ENCODE measurements at places on chromosomes 4 and X.

DNA sequence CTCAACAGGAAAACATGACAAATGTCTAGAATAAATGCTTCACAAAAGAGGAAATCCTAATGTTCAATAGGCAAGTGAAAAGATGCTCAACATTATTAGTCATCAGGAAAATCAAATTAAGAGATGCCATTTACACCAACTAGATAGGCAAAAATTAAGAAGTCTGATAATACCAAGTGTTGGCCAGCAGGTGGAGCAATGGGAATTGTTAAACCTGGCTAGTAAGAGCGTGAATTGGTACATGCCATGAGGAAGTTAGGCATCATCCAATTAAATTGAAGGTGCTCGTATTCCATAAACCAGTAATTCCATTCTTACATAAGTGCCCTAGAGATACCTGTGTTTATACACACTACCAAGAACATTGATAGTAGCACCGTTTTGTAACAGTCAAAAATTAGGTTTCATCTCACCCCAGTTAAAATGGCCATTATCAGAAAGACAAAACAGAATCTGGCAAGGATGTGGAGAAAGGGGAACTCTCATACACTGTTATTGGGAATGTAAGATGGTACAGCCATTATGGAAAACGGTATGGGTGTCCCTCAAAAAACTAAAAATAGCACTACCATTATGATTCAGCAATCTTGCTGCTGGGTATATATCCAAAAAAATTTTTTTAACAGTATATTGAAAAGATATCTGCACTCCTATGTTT lies 14.0 kb upstream of the ZCCHC18 start:
- peak; percentile 10 for DNase-seq

- DNase-seq, result no peak
These were observed 151.3 kb upstream of the JADE1 start for GRCh38 chr4:128658214-128658631.

DNA sequence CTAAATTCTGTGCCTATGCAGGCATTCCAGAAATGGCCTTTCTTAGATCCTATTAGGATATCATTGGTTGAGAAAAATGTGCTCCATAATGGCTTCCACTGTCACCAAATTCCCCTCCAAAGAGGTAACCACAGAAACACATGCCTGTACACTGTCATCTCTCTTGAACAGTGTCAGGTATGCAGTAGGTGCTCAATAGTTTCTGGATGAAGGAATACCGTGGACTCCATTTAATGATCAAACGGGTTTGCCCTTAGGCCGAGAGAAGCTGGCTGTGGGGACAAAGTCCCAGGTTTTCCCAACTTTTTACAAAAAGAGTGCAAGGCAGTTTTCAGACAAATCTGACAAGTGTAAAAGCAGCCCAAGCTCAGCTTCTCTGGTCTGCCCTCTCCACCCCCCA lies 16.5 kb upstream of the MTM1 start:
- DNase-seq, result no peak

DNA sequence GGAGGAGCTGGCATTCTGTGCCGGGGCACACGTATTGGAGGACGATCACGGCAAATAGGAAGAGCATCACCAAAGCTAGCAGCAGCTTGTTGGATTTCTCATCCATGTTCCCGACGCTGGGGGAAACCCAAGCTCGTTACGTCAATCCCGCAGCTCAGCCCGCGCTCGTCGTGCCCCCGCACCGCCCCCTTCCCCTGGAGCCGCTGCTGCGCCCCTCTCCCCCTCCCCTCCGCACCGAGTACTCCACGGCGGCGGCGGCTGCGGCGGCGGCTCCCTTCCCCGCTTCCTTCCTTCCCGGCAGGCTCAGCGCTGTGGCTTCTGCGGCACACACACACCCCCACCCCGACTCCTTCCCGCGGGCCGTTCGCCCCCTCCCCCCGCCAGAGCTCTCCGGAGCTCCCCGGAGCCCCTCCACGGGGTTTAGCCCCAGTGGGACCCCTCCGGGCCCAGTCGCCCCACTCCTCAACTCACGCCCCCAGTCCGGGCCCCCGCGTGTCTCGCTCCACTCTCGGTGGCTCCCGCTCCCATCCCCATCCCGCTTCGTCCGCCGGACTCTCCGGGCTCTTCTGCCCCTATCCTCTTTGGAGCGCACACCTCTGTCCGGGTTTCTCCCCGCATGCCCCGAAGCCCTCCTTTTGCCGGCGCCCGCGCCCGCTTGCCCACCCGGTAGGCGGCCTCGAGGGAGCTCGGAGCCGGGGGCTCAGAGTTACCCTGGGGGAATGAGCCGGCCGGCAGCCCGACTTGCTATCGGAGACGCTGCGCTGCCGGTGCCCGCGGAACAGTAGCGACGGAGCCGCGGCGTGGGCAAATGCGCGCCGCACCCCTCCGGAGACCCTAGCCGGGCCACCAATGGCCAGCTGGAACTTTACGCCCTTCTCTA lies 978 bp downstream of the HS6ST2 start:
- DNase-seq, result peak; percentile 3

DNA sequence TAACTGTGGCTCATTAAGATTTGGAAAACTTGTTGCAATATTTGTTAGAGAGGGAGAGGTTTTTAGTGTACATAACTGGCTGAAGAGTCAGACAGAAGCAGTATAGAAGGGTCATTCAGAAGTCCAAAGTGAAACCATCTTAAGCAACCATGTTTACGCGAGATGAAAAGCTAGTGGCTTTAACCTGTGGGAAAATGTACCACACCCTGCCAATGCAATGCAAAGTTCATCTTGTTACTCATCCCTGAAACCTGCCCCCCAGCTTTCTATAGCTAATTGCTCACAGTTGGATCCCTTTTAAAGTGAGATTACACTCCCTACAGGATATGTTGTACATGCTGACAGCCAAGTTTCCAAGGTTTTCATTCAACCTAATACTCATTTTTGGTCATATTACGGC lies 96.7 kb upstream of the RAPGEF2 start:
- DNase-seq, result no peak

DNA sequence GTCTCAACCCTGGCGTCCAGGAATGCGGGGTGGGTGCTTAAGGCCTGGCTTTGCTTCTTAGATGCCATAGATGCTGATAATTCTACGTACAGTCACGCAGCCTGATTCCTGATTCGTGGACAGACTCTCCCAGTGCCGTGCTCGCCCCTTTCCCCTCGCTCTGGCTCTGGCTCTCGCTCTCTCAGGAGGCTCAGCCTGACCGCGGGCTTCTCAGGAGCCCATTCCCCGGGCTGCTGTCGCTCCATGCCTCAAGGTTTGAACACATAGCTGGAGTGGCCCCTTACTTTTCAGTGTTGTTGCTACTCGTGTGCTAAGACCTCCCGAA lies 59.2 kb upstream of the ZC4H2 start:
- DNase-seq, result no peak

DNA sequence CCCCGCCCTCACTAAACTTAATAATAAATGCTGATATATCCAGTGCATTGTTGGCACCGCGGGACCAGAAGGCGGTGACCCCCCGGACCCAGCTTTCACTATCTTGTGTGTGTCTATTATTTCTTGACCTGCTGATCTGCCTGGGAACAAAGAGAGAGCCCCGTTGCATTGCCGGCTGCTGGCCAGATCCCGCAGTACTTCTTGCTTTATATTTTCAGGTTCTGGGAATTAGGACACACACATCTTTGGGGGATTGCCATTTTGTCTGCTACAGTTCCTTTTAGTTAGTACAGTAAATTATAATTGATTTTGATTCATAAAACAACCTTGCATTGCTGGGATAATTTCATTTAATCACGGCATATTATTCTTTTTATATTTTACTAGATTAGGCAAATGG lies 2.2 kb upstream of the RTL8B start:
- DNase-seq, result no peak

- no peak for DNase-seq
These were observed 78.1 kb downstream of the GALNT7 start for GRCh38 chr4:173246719-173247118.

DNA sequence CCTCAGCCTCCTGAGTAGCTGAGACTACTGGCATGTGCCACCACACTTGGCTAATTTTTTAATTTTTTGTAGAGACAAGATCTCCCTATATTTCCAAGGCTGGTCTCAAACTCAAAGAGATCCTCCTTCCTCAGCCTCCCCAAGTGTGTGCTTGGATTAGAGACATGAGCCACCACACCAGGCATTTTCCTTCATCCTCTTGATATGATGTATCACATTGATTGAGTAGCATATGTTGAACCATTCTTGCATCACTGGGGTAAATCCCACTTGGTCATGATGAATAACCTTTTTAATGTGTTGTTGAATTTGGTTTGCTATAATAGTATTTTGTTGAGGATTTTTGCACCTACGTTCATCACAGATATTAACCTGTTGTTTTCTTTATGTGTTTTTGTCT lies 24.2 kb upstream of the PPM1K start:
- DNase-seq, result no peak

DNA sequence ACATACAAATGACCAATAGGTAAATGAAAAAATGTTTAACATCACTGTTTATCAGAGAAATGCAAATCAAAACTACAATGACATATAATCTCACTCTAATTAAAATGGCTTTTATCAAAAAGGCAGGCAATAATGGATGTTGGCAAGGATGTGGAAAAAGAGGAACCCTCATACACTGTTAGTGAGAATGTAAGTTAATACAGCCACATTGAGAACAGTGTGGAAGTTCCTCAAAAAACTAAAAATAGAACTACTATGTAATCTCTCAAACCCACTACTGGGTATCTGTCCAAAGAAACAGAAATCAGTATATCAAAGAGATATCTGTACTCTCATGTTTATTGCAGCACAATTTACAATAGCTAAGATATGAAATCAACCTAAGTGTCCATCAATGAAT lies 165.9 kb upstream of the HHIP start:
- DNase-seq, result no peak

DNA sequence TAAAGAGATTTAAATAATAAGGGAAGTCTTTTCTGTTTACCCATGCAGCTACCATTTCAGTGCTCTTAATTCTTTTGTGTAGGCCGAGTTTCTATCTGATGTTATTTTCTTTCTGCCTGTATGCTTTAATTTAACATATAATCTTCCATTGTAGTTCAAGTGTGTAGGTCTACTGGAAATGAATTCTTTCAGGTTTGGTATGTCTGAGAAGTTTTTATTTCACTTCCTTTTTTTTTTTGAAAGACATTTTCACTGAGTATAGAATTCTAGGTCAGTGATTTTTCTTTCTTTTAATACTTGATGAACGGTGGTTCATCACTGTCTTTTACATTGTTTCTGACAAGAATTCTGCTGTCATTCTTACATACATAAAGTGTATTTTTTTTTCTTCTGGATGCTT lies 42.1 kb downstream of the VAMP7 start:
- DNase-seq, result no peak

- no peak for DNase-seq
These were observed 9.9 kb upstream of the CT47C1 start for GRCh38 chrX:119062750-119063374.

DNA sequence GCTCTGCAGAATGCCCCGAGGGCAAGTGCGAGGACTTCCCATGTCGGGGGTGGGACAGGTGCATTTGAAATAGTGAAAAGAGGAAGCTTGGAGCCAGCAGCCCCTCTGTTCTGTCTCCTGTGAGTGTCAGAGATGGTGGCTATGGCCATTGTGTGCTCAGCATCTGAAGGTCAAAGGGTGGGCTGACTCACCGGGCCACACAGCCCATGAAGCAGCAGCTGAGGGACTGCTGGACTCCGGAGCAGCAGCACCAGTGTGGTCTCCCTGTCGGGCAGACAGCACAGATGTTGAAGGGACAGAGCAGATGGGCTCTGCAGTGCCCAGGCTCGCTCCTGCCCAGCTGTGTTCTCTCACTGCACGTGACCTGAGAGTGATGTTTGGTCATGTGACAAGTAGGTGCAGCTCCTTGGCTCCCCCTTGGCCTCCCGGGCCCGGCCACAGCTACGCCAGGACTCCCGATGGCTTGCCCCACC lies 53.5 kb downstream of the TBC1D14 start:
- DNase-seq, result no peak

GRCh38 chr4:33924811-33925210 lies 2319.5 kb downstream of the ARAP2 start:
- no peak for DNase-seq

GRCh38 chr4:15451866-15452765 lies 17.6 kb upstream of the CC2D2A start:
- DNase-seq, result no peak

DNA sequence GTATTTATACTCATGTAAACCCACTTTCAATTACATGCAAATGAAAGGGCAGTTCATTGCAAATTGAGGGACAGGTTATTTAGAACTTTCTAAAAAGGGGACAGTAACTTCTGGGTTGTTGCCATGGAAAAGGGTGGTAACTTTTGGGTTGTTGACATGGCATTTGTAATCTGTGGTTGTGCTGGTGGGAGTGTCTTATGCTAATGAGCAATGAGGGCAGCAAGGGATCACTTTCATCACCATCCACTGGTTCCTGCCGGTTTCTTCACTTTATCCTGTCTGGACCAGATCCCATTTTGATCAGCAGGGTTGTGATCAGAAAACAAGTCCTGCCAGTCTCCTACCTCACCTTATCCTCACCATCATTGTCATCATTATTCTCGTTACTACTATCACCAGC lies 32.0 kb downstream of the EVC start:
- no peak for DNase-seq

DNA sequence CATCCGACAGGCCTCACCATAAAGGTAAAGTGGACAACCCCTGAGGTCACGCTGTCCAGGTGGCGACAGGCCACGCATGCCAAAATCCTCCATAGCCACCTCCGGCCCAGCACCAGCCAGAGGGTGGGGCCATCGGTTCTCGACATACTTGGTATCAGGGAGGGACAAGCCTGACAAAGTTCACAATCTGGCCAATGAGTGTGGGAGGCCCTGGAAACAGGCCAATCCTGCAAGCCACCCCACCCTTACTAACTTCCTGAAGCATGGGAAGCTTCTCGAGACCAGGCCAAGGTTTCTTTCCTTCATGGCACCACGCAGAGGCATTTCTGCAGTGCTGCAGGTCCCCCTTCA lies 73.8 kb downstream of the MTMR1 start:
- no peak for DNase-seq

GRCh38 chr4:36207367-36207766 lies 36.9 kb downstream of the ARAP2 start:
- DNase-seq, result no peak

GRCh38 chr4:68390205-68390935 lies 40.5 kb upstream of the YTHDC1 start:
- no peak for DNase-seq

DNA sequence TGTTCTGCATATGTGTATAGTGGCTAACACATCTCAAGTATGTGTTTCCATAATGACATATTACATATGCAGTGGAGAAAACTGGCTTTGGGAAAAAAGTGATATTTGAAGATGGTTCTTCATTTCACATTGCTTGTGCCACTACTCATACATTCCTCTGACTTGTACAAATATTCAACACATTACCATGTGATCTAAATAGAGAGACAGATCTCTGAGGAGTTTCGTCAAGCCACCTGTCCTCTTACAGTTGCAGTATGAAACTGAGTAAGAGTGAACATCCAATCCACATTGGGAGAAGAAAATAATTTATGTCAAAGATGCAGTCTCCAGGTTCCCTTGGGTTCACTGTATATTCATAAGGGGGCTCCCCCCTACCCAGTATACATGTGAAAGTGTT lies 123.9 kb downstream of the KDR start:
- DNase-seq, result no peak

DNA sequence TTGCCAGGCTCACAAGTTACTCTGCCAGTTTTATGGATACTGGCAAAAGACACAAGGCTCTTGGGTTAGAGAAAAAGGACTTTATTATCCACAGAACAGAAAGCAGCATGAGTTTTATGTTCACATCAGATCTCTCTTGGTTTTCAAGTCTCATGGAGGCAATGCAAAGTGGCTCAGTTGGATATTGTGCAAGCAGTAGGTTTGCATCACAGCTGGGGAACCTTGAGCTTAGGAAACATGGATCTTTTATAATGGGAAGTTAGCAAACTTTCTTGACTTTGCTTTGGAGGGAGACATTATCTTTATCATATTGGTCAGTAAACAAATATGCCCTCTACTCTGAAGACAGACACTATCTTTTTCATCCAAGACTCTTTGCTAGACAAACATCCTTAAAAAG lies 109.2 kb upstream of the GRPR start:
- no peak for DNase-seq
